Activated CD4-positive, alpha-beta T cell treated with anti-CD3 and anti-CD28 coated beads, Interleukin-2, amount 50 U/mL, for 16 hours (primary cell): ENCODE measurements at places on chromosomes 13 and 19.

DNA sequence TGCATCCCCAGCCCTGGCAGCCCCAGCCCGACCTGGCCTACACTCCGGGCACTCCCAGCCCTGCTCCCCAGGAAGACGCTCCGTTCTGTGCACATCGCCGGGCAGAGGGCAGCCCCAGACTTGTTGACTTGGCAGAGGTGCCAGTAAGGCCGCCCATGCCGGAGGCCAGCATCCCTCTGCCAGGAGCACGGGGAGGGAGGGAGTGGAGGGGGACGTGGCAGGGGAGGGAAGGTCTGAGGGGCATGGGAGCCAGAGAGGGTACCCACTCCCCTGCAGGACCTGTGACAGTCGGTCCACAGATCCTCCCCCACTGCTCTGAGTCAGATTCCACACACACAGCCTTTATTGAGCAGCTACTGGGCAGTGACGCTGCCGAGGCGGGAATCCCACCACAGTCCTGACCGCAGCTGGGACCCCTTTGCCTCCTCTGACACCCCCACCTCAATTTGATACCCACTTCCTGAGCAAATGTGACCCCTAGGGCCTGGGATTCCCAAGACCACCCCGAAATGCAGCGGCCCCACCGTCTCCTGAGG, 1.9 kb upstream of the NKPD1 start:
- DNase-seq: no peak

DNA sequence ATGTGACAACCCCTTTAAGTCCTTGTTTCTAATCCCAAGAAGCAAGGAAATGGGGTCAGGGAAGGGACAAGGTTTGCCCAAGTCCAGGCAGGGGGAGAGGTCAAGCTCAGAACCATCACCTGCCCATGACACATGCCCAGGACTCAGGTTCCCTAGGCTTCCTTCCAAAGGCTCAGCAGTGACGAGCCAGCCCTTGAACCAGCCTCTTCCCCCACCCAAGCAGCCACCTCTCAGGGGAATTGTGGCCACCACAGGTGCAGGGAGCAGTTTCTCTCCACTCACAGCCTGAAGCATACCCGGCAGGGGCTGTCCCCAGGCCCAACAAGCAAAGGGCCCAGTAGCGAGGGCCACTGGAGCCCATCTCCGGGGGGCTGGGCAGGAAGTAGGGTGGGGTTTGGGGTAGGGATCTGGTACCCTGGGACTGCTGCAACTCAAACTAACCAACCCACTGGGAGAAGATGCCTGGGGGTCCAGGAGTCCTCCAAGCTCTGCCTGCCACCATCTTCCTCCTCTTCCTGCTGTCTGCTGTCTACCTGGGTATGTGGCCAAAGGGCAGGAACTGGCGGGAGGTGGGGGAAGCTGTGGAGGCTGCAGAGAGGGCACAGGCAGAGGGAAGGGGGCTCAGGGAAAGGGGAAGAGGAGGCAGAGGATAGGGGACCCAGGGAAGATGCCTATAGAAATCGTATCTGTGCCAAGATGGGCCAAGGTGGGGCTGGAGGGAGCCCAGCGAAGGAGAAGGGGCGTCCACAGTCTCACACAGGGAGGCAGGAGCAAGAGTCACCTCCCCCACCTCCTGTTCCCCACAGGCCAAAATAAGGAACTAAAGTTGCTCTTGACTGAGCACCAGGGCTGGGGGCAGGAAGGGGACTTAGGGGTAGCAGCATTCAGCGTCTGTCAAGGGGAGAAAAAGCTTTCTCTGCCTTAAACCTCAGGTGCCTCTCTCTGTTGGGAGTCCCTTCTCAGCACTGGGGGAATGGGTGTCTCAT, at the start of gene CD79A:
Gene CD79A (plus strand): TSS at position 433 of the 986 bp plus-strand sequence. CDS start 26 bp downstream, at position 459.
- DNase-seq: no peak

DNA sequence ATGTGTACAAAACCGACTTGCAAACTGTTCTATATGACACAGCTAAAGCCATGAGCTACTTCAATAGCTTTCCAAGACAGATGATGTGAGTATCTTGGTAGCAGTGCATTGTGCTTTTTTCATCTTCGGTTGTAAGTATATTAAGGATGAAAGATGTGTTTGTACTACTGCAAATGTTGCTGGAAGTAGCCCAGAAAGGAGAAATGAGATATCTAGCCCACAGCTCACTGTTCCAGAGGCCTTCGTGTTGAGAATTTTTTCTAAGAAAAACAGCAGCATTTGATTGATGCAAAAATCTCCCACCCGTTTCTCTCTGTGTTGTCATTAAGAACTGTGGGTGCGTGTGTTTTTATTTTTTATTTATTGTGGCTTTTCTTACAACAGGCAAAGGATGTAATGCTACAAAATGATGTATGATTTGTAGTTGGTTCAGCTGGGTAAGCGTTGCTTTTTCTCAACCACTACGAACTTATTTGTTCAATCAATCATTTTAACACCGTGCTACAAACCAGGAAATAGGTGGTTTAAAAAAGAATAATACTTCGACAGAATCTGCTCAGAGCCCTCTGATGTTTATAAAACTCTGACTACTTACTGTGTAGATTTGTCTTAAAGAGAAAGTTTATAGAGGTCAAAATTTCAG, 41.6 kb upstream of the RFC3 start:
- no peak for DNase-seq

DNA sequence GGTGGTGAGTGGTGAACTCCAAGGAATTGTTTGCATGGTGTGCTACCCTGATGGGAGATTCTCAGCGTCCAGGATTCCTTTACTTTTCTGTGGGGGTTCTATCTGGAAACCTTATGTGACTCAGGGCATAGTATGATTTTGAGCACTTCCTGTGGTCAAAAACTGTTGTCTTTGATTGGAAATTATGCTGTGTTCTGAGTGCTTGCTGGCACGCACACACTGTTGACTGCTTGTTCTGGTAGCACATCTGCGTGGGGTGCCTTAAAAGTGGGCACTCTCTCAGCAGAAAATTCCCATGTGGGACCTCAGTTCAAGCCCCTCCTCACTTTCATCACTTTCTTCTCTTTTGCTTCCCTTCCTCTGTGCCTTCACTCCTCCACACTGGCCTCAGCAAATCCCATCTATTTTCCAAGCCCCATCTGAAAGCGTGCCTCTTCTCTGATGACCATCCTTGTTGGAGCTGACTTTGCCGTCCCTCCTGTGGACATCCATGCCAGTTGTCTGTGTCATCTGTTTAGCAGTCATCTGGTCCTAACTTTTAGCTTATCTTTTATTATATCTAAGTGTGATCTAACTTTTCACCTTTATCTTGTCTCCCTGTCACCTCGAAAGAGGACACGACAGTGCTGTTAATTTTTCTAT, 56.4 kb upstream of the NPAS1 start:
- peak; percentile 71 for DNase-seq

GRCh38 chr19:16347706-16348105, 23.1 kb downstream of the KLF2 start:
- DNase-seq: no peak

DNA sequence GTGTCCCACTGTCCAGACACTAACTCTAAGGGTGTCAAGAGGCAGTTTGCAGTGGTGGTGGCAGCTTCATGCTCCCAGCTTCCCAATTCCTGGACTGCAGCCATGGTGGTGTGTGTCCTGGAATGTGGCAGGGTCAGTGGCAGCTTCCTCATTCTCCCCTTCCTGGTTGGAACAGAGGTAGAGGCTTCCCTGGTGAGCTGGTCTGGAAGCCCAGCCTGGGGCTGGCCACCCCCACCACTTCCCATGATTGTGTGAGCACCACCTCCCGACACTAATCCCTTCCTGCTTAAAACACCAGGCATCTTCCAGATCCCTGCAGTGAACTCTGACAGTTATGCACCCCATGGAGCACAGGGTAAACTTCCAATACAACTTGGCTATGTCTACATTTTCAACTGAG, 134.9 kb downstream of the RAP2A start:
- no peak for DNase-seq

DNA sequence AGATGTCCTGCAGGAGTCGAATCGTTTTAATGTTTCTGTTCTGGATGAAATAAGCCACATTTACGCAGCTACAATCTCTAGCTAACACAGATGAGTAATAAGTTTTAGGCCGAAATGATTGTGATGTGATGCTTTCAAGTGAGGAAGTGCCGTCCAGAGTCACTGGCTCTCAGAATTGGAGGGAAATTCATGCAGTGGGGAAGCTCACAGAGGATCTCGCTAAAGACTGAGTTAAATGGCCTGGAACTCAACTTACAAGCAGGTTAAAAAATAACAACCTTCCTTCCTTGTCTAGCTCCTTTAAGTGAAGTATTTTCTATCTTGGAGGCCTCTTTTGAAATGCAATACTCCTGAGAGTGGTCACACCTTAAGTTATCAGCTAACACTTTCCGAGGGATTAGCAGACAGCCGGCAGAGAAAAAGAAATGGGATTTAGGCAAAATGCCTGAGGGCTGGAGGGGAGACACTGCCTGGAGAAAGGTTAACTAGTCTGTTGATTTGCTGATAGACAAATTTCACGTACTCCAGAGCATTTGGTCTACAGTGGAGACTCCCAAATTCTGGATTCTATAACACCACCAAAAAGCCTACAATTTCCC, 74.2 kb downstream of the IRS2 start:
- DNase-seq: no peak

GRCh38 chr19:3880471-3881271, at the start of gene ATCAY:
Gene ATCAY (plus strand): TSS chr19:3880685. CDS start chr19:3885768, 5,083 bp downstream.
- DNase-seq: no peak

- DNase-seq: peak; percentile 70
These were observed 64.2 kb upstream of the UQCRFS1 start for GRCh38 chr19:29277102-29277501.

DNA sequence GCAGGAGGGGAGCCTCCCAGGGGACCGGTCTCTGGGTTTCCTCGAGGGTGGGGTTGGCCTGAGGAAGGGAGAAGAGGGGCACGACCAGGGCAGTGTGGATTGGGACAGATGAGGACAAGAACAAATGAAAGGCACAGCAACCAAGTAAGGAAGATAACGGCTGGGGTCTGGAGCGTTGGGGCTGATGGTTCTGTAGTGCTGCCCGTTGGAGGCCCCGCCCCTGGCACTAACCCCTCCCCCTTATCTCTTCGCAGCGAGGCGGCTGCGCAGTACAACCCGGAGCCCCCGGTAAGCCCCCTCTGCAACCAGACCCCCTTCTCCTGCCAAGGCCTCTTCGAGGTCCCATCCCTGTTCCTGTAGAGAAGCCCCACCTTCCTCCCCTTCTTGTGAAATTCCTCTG, 2.2 kb downstream of the CAPNS1 start:
- DNase-seq: no peak

- no peak for DNase-seq
These were observed 289.2 kb downstream of the FGF9 start for GRCh38 chr13:21960108-21960507.

GRCh38 chr13:39499604-39500003, 103.4 kb downstream of the LHFPL6 start:
- no peak for DNase-seq

DNA sequence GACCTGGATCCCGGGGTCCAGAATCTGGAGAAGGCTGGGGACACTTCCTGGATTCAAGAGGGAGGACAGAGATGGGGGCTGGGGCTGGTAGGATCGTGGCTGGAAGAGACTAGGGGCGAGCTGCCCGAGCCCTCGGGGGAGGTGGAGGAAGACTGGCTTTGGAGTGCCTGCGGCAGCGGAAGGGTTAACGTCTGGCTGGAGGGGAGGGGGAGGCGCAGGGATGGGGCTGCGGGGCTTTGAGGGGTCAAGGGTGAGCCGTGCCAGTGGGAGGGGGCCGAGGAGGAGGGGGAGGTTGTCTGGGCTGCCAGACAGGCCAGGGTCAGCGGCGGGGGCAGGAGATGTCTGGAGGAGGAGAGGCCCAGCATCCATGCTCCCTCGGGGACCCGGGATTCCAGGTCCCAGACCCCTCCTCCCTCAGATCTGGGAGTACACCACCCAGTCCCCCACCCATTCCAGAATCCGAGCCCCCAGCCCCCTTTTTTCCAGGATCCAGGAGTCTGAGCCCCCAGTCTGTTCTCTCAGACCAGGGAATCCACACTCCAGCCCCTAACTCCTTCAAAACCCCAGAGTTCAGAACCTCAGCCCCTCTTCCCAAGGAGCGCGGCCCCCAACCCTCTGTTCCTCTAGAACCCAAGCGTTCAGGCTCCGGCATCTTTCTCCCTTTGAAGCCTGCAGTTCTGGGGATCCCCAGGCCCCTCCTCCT, 3.2 kb upstream of the SPACA6 start:
- DNase-seq: no peak

GRCh38 chr13:81770868-81771505, 1430.1 kb upstream of the SPRY2 start:
- DNase-seq: no peak

- peak; percentile 76 for DNase-seq
These were observed 11.3 kb downstream of the STAP2 start for GRCh38 chr19:4327252-4327876.

DNA sequence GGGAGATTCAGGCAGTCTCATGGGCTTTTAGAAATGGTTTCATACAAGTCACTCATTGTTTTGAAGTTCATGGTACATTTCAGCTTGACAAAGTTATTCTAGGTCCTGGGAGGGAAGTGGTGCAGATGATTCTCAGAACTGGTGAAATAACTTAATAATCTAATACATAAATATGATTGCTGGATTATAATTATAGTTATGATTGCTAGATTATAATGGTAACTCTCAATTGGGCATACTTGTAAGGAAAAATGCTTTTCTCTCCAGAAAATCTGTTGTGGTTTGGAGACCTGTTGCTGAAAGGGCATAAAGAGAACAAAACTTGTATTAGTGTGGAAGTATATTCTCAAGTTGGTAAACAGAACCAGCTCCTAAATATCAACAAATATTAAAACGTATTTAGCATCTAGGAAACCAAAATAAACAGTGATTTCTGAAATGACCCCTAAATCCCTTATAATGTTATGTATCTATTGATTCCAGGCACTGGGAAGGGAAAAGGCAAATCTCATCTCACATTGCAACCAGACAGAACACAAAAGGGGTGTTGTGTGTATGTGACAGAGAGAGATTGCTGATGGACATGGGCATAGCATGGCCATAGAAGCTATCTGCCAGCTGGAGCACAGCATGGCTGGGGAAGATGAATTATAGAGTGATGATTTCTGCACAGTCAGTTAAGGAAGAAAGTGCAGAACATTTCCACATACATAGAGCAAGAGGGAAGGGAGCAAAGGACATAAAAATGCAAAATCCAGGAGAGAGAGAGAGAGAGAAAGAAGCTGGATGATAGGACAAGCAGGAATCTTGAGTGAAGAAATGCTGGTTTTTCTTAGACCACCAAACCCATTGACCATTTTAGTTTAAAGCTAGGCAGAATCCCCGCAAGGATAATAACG, 87.1 kb upstream of the FRY start:
- no peak for DNase-seq

DNA sequence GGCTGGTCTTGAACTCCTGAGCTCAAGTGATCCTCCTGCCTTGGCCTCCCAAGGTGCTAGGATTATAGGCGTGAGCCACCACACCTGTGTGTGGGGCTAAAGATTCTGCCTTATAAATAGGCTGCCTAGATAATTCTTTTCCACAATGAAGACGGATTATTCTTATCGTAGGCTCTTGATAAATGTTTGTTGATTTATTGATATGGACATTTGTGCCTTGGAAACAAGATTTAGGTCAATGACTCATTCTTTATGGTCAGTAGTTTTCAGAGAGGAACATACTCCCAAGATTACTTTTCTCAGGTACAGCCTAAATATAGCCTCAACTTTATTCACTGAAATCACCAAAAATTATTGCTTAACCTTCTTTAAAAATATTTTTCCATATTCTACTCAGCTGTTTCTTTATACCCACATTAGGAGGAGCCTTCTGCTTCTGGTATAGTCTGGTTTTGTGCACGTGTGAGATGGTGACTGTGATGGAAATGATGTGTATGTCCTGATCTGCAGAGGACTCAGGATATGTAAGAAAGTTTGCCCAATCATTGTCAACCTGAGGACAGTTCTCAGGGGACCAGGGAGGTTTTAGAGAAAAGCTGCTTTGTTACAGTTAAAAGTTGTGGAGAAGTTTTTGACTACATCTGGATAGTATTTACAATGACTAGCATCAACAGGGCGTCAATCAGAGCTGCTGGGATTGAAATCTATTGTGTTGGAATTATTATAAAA, 208.9 kb downstream of the DNAJC15 start:
- no peak for DNase-seq
